Spinal cord (tissue), 10 donors: ENCODE measurements at places on chromosomes 7 and 10. TPM values are rescaled to one million over a fixed set of nuclear protein-coding genes. Genes with fewer than 3 reads are reported as not detected.

STEAP1B gene
- total RNA-seq: 2.2 TPM

ADCYAP1R1 gene
- 68.2 TPM for total RNA-seq

MUC12 gene
- total RNA-seq: 1.4 TPM

CTAGE15 gene
- 0.50 TPM for total RNA-seq

RELN gene
- total RNA-seq: 131 TPM

ITPRID1 gene
- not detected for total RNA-seq

KIF11 gene
- total RNA-seq: 14.4 TPM

IFIT1B gene
- total RNA-seq: 1.4 TPM

RSPH10B gene
- total RNA-seq: 2.2 TPM

ADRB1 gene
- 3.2 TPM for total RNA-seq

CYP2C9 gene
- total RNA-seq: not detected

NFE2L3 gene
- 5.4 TPM for total RNA-seq

SSC4D gene
- total RNA-seq: 1.9 TPM

TMEM139 gene
- total RNA-seq: 2.2 TPM

CPEB3 gene
- 29.3 TPM for total RNA-seq

ASZ1 gene
- total RNA-seq: not detected

ENKUR gene
- 10.5 TPM for total RNA-seq

PTF1A gene
- not detected for total RNA-seq

CHRM2 gene
- 5.3 TPM for total RNA-seq

ACTR3C gene
- 5.6 TPM for total RNA-seq

SEMA3A gene
- total RNA-seq: 27.4 TPM

MRLN gene
- 1.6 TPM for total RNA-seq

GIMAP7 gene
- total RNA-seq: 13.2 TPM

CDNF gene
- total RNA-seq: 0.50 TPM

GDF10 gene
- total RNA-seq: 6.4 TPM

EVX1 gene
- not detected for total RNA-seq

NPSR1 gene
- 0.59 TPM for total RNA-seq

NEUROD6 gene
- 10.4 TPM for total RNA-seq

CPN1 gene
- 0.11 TPM for total RNA-seq

LOXL4 gene
- 1.6 TPM for total RNA-seq

NEURL1 gene
- total RNA-seq: 10.9 TPM

STEAP2 gene
- total RNA-seq: 8.2 TPM

AKR1C4 gene
- total RNA-seq: not detected
